Skeletal muscle cell (primary cell): ENCODE measurements at places on chromosomes 5 and 9.
A peak's percentile ranks its signal among the peaks of the same experiment; 100 is the strongest.

- no peak for DNase-seq
Measured at GRCh38 chr9:112858625-112859147, 32.0 kb downstream of the SLC46A2 start.

DNA sequence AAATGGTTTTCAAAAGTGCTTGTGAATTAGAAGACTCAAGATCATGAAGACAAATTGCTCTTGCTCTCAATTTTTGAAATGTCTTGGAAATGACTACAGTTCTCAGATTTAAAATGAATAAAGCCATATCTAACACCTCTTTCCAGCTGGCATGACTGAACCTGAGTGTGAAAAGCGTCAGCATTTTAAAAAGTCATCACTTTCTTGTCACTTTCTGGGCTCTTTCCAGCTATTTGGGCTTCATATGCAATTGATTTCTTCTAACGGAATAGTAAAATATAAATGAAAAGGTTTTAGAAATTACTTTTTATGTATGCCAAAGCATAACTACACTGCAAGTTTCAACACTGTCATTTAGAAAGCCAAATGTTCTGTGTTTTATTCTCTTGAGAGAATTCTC, 2.3 kb downstream of the GPR21 start:
- no peak for DNase-seq

DNA sequence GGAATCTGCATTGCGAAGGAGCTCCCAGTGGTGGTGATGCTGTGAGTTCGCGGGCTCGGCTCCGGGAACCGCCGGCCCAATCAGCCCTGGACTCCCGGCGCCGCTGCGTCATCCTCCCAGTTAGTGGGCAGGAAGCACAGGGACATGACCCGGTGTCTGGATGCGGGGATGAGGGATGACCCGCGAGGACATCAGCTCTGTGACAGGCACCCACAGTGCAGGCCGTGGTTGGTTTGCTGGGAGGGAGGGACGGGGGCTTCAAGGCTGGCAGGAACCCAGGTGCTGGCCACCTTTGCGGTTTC, 996 bp downstream of the NXNL2 start:
- DNase-seq = no peak

DNA sequence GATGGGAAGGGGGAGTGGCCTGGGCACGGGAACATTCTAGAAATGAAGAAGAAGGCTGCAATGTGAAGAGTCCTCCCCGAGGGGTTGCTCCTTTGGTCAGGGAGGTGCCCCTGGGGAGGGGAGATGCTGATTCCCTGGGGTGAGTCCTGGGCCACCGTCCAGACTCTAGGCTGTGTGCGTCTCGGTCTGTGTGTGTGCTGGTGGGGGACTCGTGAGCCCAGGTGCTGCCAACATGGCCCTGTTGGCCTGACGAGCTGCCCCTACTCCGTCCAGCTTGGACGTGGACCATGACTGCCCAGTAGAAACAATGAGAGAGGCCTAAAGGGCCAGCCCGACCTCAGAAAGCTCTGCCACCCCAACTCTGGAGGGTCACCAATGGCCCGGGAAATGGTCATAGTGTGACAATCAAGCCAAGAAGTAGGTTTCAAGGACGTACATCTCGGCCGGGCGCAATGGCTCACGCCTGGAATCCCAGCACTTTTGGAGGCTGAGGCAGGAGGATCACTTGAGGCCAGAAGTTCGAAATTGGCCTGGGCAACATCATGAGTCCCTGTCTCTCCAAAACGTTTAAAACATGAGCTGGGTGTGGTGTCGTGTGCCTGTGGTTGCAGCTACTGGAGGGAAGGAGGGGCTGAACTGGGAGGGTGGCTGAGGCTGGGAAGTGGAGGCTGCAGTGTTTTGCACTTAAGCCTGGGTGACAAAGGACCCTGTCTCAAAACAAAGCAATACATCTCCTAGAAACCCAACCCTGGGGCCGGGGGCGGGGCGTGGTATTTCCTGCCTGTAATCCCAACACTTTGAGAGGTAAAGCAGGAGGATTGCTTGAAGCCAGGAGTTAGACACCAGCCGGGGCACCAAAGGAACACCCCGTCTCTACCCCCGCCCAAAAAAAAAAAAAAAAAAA, 17.0 kb downstream of the LHX3 start:
- no peak for DNase-seq

DNA sequence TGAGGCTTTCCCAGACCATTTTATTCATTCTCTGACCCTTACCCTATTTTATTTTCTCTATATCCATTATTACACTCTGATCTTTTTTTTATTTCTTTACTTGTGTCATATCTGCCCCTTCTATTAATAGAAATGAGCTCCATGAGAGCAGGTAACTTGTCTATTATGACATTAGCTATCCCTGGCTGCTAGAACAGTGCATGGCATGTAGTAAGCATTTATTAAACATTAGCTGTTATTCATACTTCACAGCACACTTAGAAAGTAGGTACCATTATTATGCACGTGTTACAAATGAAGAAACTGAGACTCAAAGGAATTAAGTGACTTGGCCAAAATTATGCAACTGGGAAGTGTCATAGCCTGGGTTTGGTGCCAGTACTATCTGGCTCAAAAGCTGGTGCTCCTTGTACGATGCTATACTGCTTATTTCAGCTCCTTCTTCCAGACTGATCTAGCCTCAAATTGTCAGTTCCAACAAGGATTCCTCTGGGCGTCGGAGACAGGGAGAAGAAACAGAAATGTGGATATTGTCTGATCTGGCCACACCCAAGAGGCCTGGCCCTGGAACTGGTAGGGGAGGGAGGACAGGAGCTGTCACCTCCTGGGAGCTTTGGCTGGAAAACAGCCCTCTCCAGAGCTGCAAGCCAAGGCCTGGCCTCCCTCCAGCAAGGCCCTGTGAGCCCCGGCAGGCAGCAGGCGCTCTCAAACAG, 10.8 kb upstream of the NIPAL4 start:
- no peak for DNase-seq

GRCh38 chr9:7117676-7118561, 360.1 kb downstream of the KDM4C start:
- DNase-seq = peak; percentile 89

- no peak for DNase-seq
Measured at GRCh38 chr5:140140435-140140834, 14.7 kb downstream of the IGIP start.

DNA sequence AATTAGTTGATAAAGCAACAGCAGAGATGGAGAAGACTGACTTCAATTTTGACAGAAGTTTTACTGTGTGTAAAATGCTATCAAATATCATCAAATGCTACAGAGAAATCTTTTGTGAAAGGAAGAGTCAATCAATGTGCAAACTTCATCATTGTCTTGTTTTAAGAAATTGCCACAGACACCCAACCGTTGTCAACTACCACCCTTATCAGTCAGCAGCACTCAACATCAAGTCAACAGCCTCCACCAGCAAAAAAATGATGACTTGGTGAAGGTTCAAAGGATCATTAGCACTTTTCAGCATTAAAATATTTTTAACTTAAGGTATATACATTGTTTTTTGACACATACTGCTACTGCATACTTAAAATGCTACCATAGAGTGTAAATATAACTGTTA, 888.8 kb downstream of the CDH18 start:
- no peak for DNase-seq

GRCh38 chr9:110099236-110100095, 108.5 kb downstream of the C9orf152 start:
- DNase-seq = peak; percentile 77
